ENCODE measurements at places on chromosomes 6 and 20.

GRCh38 chr6:142531727-142532126 lies 229.9 kb downstream of the ADGRG6 start:
- DNase-seq: no peak

- DNase-seq: no peak
These were observed 14.9 kb upstream of the CCN5 start for GRCh38 chr20:44700306-44700705.

GRCh38 chr6:20811109-20811761 lies 277.0 kb downstream of the CDKAL1 start:
- DNase-seq: no peak

GRCh38 chr6:20868397-20869096 lies 334.3 kb downstream of the CDKAL1 start:
- no peak for DNase-seq

DNA sequence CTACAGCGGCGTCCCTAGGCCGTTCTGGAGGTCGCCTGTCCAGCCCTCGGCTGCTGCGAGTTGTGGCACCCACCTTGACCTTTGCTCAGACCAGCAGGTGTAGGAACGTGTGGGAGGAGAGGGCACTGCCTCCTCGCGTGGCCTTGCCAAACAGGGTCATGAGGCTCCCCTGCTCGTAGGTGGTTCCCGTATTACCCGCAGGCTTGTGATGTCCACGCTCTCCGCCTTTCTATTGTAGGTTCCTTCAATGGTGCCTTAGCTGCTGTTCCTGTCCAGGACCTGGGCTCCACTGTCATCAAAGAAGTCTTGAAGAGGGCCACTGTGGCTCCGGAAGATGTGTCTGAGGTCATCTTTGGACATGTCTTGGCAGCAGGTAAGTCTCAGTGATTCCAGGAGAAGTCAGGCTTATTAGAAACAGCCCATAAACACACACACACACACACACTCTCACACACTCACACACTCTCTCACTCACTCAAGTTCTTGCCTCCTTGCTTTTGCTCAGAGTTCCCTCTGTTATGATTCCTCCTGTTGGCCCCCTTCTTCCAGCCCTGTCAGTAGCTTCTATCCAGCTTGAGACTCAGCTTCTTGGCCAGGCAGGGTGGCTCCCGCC lies 942 bp downstream of the ACAT2 start:
- DNase-seq: no peak

- no peak for DNase-seq
These were observed 140.2 kb upstream of the MMS22L start for GRCh38 chr6:97423190-97423589.

DNA sequence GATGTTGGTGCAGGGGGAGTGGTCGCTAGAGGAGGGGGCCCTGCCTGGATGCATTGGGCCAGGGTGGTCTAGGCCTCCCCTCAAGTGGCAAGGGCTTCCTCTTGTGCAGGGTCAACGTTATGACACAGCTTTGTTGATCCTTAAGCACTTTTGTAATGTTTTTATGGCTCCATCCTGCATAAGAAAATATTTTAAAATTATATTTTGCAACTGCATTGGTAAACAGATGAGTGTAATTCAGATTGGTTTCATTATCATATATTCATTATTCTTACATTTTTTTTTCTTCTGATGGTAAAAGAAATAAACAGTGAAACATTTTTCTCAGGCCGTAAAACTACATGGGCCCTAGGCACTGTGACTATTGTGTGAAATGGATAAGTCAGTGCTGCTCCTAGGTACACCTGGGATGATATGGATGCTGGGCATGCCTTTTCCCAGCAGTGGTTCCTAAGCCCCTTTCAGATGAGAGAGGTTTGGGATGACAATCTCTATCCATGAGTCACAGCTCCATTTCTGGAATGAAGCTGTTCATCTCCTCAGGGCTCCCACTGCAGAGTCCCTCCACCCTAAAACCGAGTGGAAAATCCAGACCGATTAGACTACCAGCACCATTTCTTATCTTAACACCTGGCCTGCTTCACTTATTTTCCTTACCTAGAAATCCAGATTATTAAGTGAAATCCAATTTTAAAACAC lies 5.8 kb upstream of the SIM1 start:
- DNase-seq: no peak

DNA sequence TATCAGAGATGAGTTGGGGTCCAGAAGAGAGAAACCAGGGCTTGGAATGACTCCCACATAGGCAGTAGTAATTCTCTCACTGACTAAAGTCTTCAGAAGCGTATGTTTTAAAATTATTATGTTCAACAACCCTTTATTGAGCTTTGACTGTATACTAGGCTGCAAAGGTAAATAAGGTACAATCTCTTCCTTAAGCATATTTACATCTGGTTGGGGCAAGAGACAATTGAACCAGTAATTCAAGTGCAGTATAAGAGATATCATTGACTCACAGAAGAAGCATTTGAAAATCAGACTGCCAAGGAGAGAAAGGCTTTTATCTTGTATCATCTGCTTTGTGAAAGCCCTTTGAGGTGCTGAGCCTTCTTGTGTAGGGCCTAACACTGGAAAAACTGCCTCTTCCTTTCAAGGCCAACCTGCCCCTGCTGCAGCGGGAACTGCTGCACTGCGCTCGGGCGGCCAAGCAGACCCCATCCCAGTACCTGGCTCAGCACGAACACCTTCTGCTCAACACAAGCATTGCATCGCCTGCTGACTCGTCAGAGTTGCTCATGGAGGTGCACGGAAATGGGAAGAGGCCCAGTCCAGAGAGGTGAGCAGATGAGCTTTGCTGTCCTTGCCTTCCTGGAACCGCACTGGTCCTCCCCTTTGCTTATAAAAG lies 39.3 kb upstream of the C20orf144 start:
- DNase-seq: no peak

- DNase-seq: no peak
These were observed 31.8 kb downstream of the GLP1R start for GRCh38 chr6:39080246-39080875.

DNA sequence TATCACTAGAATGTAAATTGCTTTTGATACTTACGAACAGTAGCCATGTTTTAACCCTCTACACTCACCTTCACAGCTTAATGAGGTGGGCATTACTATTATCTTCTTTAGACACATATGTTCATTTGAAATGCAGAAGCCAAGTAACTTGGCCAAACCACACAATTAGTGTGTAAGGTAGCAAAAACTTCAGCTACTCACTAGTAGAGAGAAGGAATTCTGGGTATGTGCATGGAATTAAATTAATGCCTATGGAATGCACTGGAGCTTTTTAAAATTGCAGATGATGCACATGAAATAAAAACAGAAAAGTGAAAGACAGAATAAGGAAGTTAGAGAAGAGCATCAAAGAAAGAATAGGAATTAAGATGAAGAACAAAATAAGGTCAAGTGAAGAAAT lies 494.0 kb downstream of the ADGRB3 start:
- DNase-seq: no peak

DNA sequence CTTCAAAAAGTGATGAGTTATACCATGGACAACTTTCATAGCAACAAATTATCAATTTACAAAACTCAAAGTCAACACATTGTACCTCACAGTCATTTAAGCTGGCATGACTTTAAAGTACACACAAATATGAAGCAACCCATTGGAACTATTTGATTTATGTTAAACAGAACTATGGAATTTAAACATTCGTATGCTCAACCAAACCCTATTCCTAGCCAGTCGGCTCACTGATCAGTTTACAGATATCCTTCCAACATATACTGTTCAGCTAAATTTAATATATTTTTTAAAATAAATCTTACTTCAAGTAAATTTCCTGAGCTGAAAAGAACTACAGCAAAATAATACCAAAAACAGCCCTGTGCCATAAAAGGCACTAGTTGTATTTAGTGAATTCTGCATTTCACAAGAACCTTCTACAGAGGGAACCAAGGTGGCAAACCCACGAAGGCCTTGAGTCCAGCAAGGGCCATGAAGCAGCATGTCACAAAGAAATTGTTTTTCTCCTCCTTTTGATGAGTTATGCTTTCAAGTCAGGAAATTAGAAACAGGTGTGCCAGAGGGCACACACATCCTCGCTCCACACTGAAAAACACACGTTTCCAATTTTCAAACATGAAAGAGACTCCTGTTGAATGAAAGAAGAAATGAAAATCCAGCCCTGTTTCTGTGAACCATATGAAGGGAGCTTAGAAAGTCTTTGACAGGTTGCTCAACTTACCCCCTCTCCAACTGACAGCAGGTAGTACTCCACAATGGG lies 122.8 kb downstream of the TASP1 start:
- no peak for DNase-seq

DNA sequence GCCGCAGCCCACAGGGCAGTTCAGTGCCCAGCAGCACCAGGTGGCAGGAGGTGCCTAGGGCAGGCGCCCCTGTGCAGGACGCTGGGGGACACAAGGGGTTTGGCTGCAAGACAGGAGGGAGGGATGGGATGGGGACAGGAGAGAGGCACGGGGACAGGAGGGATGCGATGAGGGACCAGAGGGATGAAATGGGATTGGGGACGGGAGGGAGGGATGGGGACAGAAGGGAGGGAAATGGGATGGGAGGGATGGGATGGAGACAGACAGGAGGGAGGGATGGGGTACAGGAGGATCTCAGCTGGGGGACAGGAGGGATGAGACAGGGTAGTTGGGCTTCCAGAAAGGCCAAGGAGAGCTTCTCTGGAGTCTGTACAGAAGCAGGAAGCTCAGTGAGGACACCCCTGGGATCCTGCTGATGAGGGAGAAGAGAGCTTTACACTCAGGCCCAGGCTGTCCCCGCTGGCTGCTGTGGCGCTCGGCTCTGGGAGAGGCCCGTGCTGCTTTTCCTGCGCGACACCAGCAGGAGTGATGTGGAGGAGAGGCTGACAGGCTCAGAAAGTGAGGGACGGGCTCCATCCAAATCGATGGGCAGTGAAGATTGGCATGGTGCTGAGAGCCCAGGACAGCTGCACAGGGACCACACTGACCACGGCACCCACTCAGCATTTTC lies 400.8 kb downstream of the SMOC2 start:
- DNase-seq: no peak

GRCh38 chr20:22719167-22719591 lies 134.8 kb upstream of the FOXA2 start:
- no peak for DNase-seq

- DNase-seq: no peak
These were observed 197.7 kb downstream of the BCAS1 start for GRCh38 chr20:53872561-53873229.

DNA sequence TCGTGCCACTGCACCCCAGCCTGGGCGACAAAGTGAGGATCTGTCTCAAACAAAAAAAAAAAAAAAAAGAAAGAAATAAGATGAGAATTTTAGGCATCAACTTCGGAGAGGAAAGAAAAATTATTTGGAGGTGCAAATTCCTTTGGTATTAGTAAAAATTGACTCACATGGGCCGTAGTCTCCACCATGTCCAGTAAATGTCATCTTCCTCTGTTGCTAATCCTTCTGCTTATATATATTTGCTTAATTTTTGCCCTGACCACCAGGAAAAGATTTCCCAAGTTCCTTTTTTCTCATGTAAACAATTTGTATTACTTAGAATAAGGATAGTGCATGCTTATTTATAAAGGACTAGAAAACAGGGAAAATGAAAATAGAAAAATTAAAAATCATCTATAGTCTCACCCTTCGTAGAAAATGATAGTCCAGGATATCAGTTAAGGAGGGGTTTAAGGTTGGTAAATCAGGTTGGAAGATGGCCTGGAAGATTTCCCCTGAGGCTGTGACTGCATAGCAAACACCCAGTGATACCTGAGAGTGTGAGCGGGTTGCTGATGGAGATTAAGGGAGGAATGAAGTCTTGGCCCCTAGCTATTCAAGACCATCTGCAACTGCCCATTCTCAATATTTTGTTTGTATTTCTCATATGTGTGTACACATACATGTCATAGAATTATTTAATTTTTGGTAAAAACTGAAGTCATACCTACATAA lies 240.8 kb downstream of the ZNF217 start:
- no peak for DNase-seq

- peak; percentile 69 for DNase-seq
These were observed 483 bp downstream of the NCOA6 start for GRCh38 chr20:34824806-34825529.

GRCh38 chr20:44959082-44959637 lies 1.0 kb downstream of the TOMM34 start:
- DNase-seq: no peak

- no peak for DNase-seq
These were observed 9.2 kb downstream of the SLC4A11 start for GRCh38 chr20:3229798-3230197.
